ENCODE measurements at places on chromosomes 7 and 10. TPM values are rescaled to one million over a fixed set of nuclear protein-coding genes. Genes with fewer than 3 reads are reported as not detected.

DNA sequence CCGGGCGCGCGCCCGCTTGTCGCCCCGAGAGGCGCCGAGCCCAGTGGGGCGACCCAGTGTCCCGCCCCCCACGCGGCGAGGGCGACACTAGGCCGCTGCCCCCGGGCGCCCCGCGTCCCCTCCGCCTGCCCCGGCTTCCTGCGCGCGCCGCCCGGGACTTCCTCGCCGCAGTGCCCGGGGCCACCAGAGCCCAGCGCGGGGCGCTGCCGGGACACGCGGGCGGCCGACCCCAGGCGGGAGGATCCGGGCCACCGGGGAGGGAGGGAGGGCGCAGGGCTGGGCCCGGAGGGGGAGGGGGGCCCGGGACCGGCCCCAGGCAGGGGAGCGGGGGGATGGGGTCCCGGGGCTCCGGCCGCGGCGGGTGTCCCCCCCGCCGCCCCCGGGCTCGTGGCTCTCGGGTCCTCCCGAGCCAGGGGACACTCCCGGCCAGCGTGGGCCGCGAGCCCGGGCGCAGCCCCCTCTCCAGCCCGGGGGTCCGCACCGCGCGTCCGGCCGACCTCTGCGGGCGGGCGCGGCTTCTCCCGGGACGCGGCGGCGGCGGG lies 435 bp upstream of the PWWP2B start:
- peaks cover 6% of the 10 kb centered on the region for H3K27me3 ChIP-seq
- peak; percentile 72 for DNase-seq
- H3K36me3 ChIP-seq, result no peaks in the 10 kb centered on the region
- H3K4me3 ChIP-seq, result no peak overlapping the region

DNA sequence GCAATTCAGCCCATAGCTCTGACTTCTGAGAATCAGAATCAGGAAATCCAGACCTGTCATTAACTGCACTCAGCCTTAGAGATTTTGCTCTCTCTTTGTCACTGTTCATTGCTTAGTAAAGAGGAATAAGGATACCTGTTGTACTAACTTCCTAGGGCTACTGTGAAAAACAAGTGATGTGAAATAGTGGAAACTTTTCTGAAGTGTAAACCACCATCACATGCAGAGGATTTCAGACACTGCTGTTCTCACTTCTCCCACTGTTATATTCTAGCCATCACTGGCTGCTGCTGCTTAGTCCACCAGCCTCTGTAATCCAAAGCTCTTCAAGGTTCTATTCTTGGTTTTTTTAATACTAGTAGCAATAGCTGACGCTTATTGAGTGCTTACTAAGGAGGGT lies 129.6 kb upstream of the CCDC6 start:
- H3K27me3 ChIP-seq, result no peaks in the 10 kb centered on the region
- DNase-seq, result no peak
- no peak overlapping the region for H3K27ac ChIP-seq
- H3K4me1 ChIP-seq, result peaks cover 2% of the 10 kb centered on the region
- no peaks in the 10 kb centered on the region for H3K36me3 ChIP-seq

DNA sequence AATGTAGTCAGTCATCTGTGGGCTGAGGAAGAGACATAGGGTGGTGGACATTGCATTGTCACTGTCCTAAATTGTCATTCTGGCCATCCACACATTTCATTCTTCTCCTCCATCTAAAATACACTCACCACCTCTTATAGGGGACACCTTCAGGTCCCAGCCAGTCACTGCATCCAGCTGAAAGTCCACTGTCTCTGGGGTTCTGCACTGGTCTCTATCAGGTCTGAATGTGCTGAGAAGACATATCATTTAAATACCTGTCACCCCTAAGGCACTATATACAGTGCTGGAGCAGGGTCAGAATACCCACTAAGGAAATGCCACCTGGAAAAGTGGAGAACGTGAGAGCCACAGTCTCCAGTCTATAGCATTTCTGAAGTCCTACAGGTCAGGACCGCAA lies 29.6 kb downstream of the SH2D4B start:
- no peaks in the 10 kb centered on the region for H3K4me1 ChIP-seq
- H3K27me3 ChIP-seq, result peaks cover 10% of the 10 kb centered on the region
- H3K4me3 ChIP-seq, result no peak overlapping the region
- no peaks in the 10 kb centered on the region for H3K36me3 ChIP-seq
- DNase-seq, result no peak

GRCh38 chr10:116477986-116478664 lies 50.5 kb downstream of the PNLIPRP3 start:
- no peak for DNase-seq
- H3K36me3 ChIP-seq, result no peaks in the 10 kb centered on the region
- H3K27ac ChIP-seq, result no peak overlapping the region
- no peak overlapping the region for H3K4me3 ChIP-seq
- no peaks in the 10 kb centered on the region for H3K4me1 ChIP-seq

DNA sequence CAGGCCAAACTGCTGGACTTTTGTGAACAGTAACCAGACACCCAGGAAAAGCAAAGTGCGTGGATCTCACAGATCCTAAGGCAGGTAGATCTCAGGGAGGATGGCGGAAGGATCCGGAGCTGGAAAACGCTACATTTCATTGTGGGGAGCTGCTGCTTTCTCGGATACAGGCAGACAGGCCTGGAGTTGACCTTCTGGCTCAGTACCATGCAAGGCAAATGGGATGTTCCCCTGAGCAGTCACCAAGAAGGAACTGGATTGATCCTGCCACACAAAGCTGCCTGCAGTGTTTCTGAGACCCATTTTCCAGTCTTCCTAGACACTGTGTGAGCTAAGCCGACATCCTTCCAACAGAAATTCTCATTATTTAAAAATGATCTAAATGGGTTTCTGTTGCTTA lies 65.5 kb downstream of the ZRANB1 start:
- no peak overlapping the region for H3K27ac ChIP-seq
- no peak overlapping the region for H3K4me3 ChIP-seq
- no peaks in the 10 kb centered on the region for H3K4me1 ChIP-seq

GRCh38 chr10:43407148-43407575 lies 1.8 kb downstream of the HNRNPF start:
- H3K4me3 ChIP-seq, result peak overlapping the region; percentile 86
- H3K27me3 ChIP-seq, result no peaks in the 10 kb centered on the region
- DNase-seq, result peak; percentile 68
- peaks cover 58% of the 10 kb centered on the region for H3K36me3 ChIP-seq
- H3K27ac ChIP-seq, result peak overlapping the region; percentile 96

DNA sequence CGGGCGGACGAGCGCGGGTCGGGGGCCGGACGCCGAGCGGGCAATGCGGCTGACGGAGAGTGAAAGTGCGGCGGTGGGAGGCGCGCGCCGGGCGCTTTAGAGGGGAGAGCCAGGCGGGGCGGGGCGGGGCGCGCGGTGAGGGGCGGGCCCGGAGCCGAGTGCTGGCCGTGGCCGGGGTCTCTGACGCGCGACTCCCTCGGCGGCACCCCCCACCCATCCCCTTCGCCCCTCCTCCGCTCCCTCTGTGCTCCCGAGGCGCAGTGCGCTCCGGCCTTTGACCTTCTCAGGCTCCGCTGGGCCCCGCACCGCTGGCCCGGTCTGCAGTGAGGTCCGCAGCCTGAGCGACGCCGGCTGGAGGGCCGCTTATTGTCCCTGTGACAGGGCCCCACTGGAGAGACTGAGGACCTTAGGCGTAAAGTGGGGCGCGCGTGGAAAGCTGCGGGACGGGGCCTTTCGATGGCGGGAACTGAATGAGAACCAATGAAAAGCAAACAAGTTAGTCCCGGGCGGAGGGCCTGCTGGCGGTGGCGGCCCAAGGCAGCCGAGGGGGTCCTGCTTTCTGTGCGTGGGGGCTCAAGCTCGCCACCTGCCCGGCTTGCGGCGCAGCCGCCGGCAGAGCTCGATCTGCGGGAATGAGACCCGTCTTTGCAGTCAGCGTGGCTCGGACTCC lies at the start of gene CXCL12:
Gene CXCL12 (minus strand): TSS at position 72 of the 670 bp plus-strand sequence. CDS start 92 bp downstream, outside the sequence.
- H3K27ac ChIP-seq, result peak within 1 kb of the TSS; percentile 29
- no peak within 1 kb of the TSS for H3K4me3 ChIP-seq
- peaks cover 32% of the 10 kb centered on the region for H3K27me3 ChIP-seq
- DNase-seq, result peak; percentile 7
- H3K4me1 ChIP-seq, result peaks cover 4% of the 10 kb centered on the region
- no peaks in the 10 kb centered on the region for H3K36me3 ChIP-seq

- H3K27me3 ChIP-seq, result no peaks in the 10 kb centered on the region
- H3K27ac ChIP-seq, result peak overlapping the region; percentile 83
- no peak for DNase-seq
- no peaks in the 10 kb centered on the region for H3K36me3 ChIP-seq
- peak overlapping the region; percentile 77 for H3K4me3 ChIP-seq
- H3K4me1 ChIP-seq, result peaks cover 25% of the 10 kb centered on the region
Measured at GRCh38 chr10:28177944-28178637, 124.8 kb downstream of the MPP7 start.

GRCh38 chr10:31604096-31604495 lies 285.1 kb downstream of the ZEB1 start:
- peaks cover 13% of the 10 kb centered on the region for H3K27me3 ChIP-seq
- no peaks in the 10 kb centered on the region for H3K36me3 ChIP-seq
- no peak for DNase-seq
- H3K27ac ChIP-seq, result no peak overlapping the region
- H3K4me3 ChIP-seq, result peak overlapping the region; percentile 83

GRCh38 chr10:15208221-15208620 lies 39.7 kb upstream of the NMT2 start:
- peak overlapping the region; percentile 93 for H3K27ac ChIP-seq
- H3K4me3 ChIP-seq, result peak overlapping the region; percentile 21
- H3K36me3 ChIP-seq, result peaks cover 11% of the 10 kb centered on the region

DNA sequence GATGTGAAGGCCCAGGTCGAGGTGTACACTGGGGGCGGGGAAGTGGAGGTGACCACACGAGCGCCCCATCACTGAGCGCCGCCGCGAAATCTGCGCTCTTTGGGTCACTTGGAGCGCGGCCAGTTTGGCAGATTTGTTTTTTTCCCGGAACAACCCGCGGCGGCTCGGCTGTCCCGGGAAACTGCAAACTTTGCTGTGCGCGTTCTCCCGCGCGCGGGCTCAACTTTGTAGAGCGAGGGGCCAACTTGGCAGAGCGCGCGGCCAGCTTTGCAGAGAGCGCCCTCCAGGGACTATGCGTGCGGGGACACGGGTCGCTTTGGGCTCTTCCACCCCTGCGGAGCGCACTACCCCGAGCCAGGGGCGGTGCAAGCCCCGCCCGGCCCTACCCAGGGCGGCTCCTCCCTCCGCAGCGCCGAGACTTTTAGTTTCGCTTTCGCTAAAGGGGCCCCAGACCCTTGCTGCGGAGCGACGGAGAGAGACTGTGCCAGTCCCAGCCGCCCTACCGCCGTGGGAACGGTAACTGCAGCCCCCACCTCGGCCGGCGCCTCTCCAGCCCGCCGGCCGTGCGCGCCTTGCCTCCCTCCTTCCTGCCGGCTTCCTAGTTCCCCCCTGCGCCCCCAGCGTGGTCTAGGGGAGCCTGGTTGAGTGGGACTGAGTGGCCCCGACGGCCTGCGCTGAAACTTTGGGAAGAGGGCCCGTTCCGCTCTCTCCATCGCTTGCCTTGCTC lies at the start of gene CASP7:
Gene CASP7 (plus strand): TSS at position 450 of the 727 bp plus-strand sequence. CDS start 17,582 bp downstream, outside the sequence.
- peak; percentile 87 for DNase-seq
- H3K4me3 ChIP-seq, result peak within 1 kb of the TSS; percentile 98
- peak within 1 kb of the TSS; percentile 93 for H3K27ac ChIP-seq
- H3K4me1 ChIP-seq, result peaks cover 44% of the 10 kb centered on the region

- H3K27me3 ChIP-seq, result no peaks in the 10 kb centered on the region
- peaks cover 50% of the 10 kb centered on the region for H3K36me3 ChIP-seq
- peak overlapping the region; percentile 62 for H3K27ac ChIP-seq
Measured at GRCh38 chr7:158705234-158705850, 738 bp upstream of the NCAPG2 start.

- no peak overlapping the region for H3K27ac ChIP-seq
- no peak for DNase-seq
- no peaks in the 10 kb centered on the region for H3K36me3 ChIP-seq
- no peaks in the 10 kb centered on the region for H3K27me3 ChIP-seq
- H3K4me1 ChIP-seq, result peaks cover 15% of the 10 kb centered on the region
Measured at GRCh38 chr7:151796871-151797537, 79.9 kb downstream of the PRKAG2 start.

DNA sequence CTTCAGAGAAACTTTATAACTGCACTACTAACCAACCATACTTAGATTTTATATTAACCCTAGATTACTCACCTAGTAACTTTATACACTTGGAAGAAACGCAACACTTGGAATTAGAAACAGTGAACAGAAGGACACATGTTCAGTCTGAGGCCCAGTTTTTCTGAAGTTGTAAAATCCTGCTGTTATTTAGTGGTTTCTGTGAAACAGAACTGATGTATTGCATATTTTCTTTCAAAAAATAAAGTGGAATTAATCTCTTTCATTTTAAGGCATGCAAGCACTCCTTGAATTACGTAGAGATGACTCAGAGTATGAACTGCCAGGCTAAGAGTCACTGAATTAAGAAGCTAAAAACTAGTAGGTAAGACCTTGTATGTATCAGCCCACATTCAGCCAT lies 215.8 kb downstream of the SKAP2 start:
- peaks cover 18% of the 10 kb centered on the region for H3K27me3 ChIP-seq
- H3K36me3 ChIP-seq, result no peaks in the 10 kb centered on the region
- H3K4me3 ChIP-seq, result no peak overlapping the region
- no peaks in the 10 kb centered on the region for H3K4me1 ChIP-seq
- no peak for DNase-seq

- peaks cover 15% of the 10 kb centered on the region for H3K4me1 ChIP-seq
- DNase-seq, result peak; percentile 49
- H3K36me3 ChIP-seq, result peaks cover 5% of the 10 kb centered on the region
- H3K27me3 ChIP-seq, result peaks cover 53% of the 10 kb centered on the region
- H3K27ac ChIP-seq, result no peak overlapping the region
Measured at GRCh38 chr7:50793120-50793946, 10.6 kb upstream of the GRB10 start.

- no peak for DNase-seq
- no peaks in the 10 kb centered on the region for H3K36me3 ChIP-seq
- peak within 1 kb of the TSS; percentile 47 for H3K27ac ChIP-seq
- no peaks in the 10 kb centered on the region for H3K27me3 ChIP-seq
- peaks cover 23% of the 10 kb centered on the region for H3K4me1 ChIP-seq
Measured at GRCh38 chr10:73590881-73591799, at the start of gene USP54. Gene USP54 (minus strand): TSS chr10:73591342. CDS start chr10:73575658, 15,684 bp downstream.

Gene EPDR1
- 0.35 TPM for total RNA-seq

Gene COL17A1
- not detected for total RNA-seq

Gene TMEM213
- total RNA-seq, result 0.73 TPM

Gene PNLIPRP3
- not detected for total RNA-seq

All from activated CD4-positive, alpha-beta memory T cell treated with anti-CD3 and anti-CD28 coated beads, Interleukin-2, amount 10 ng/mL, durations not matched to agents 7 days and 5 days (primary cell).